ENCODE measurements at places on chromosomes 7 and 10. TPM values are rescaled to one million over a fixed set of nuclear protein-coding genes. Genes with fewer than 3 reads are reported as not detected.

XRCC2 gene
- total RNA-seq, result 0.48 TPM

ZWINT gene
- total RNA-seq, result 3.0 TPM

DNA sequence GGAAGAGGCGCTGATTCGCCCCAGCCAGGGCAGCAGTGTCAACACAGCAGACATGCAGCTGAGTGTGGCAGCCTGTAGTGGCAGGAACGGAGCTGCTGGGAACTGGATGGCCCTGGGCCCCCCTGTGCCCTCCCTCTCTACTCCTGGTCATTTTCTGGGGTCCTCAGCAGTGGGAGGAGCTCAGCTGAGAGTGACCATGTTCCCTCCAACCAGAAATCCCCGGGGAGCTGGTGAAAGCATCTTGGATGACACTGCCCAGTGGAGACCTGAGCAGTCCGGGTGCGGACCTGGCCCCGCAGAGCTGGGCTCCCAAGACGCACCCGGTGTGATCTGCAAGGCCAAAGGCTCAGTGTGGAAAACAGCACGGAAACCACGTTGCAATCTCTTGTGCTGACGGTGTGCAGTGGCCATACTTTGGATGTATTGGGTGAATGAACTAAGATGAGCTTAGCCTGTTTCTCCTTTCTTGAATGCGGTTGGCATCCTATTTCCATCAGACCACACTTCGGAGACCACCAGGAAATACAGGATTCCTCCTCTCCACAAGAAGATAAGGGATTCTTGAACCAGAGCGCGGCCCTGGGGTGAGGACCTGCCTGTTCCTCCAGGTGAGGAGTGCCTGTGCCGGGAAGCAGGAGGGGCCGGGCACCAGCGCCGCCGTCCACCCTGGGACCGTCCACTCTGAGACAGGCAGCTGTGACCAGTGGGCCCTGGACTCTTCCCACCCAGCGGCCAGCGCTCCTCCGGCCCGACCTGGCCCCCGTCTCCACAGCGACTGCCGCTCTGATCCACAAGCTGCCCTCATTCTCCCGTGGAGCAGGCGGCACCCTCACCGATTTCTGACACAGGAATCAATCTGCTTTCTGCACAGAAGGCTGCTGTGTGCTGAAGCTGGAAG is 93.5 kb upstream of the DIP2C start:
- H3K4me3 ChIP-seq, result no peak overlapping the region
- no peak for DNase-seq
- no peak overlapping the region for H3K27ac ChIP-seq
- no peaks in the 10 kb centered on the region for H3K27me3 ChIP-seq
- no peaks in the 10 kb centered on the region for H3K36me3 ChIP-seq
- no peaks in the 10 kb centered on the region for H3K4me1 ChIP-seq

DNA sequence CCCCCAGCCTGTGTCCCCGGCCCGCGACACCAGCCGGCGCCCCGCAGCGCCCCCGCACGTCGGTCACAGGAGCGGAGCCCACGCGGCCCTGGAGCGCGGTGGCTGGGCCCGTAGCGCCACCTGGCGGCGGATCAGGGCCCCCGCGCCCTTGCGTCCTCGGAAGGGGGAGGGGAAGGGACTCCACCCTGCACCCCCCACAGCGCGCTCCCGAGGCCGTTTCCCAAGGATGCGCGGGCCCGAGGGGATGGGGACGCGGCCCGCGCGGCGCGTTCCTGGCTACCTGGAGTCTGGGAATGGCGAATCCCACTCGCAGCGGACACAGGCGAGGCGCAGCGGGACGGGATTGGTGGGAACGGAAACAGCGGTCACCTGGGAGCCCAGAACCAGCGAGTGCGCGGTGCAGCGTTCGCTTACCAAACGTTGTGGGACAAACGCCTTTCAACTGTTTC is 23.8 kb upstream of the MKI67 start:
- H3K36me3 ChIP-seq, result no peaks in the 10 kb centered on the region
- no peak overlapping the region for H3K27ac ChIP-seq

GRCh38 chr7:120806669-120807068 is 51.3 kb downstream of the TSPAN12 start:
- no peaks in the 10 kb centered on the region for H3K36me3 ChIP-seq
- no peaks in the 10 kb centered on the region for H3K4me1 ChIP-seq
- no peak for DNase-seq
- no peak overlapping the region for H3K27ac ChIP-seq
- H3K27me3 ChIP-seq, result no peaks in the 10 kb centered on the region
- H3K4me3 ChIP-seq, result no peak overlapping the region

DNA sequence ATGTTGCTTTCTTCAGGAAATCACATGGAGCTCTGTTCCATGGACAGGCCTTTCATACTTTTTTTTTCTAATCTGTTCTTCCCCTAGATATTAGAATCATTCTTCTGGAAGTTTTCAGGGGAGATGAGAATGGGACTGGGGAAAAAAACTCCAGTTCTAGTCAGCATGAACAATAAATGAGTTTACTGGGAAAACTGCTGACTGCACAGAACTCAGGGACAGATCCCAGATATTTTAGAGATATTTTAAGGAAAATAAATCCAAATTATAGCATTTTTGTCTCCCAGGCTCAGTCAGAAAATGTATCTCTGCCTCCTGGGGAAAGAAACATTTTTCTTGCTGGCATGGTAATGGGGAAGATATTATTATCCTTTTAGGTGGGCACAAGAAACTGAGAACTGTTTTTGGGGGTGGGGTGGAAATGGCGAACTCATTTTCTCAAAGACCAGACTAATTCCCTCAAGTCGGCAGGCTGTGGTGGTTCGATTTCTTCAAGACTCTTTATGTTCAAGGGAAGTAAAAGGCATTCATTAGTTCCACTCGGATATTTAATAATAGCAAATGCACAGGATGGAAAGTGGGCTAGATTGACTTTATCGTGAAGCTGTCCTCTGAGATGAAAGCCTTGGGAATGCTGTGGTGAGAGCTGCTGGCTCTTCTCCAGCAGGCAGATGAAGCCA is 157.5 kb downstream of the ADRA2A start:
- H3K36me3 ChIP-seq, result no peaks in the 10 kb centered on the region
- H3K27ac ChIP-seq, result no peak overlapping the region
- no peaks in the 10 kb centered on the region for H3K27me3 ChIP-seq
- H3K4me3 ChIP-seq, result no peak overlapping the region
- no peak for DNase-seq

DNA sequence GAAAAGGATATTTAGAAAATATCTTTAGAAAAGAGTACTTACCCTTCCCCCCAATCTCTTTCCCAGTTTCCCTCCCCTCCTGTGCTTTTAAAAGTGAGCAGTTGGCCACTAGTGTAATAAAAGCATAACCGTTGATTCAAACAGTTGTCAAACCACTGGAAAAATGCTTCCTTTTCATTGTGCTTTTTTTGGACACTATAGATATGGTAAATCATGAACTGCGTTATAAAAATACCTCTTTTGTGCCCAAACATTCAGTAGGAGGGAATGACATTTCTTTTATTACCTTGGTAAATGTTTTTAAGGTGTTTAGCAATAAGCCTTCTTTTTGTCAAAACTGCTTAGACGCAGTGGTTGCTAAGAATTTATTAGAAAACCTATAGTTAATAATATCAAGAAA is 232.4 kb downstream of the SLC25A13 start:
- no peak overlapping the region for H3K27ac ChIP-seq
- no peak for DNase-seq
- no peaks in the 10 kb centered on the region for H3K27me3 ChIP-seq
- H3K4me3 ChIP-seq, result no peak overlapping the region
- H3K4me1 ChIP-seq, result no peaks in the 10 kb centered on the region
- H3K36me3 ChIP-seq, result no peaks in the 10 kb centered on the region

DNA sequence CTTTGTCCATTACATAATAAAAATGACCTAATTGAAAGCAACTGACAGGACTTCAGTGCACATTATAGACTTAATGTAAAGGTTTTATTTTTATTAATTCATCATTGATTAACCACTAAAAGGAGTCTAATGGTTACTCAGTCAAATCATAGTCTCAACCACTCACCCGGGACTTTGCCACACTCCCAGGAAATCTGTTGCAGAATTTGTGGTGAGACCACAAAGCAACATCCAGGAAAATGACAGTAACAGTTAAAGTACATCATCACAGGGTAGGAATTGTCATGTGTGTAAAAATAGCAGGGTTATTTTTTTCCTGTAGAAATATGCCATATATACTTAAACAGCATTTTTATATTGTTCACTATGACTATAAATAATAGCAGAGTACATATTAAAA is 6.3 kb upstream of the HGF start:
- no peaks in the 10 kb centered on the region for H3K36me3 ChIP-seq
- H3K27ac ChIP-seq, result no peak overlapping the region
- DNase-seq, result no peak
- no peak overlapping the region for H3K4me3 ChIP-seq
- no peaks in the 10 kb centered on the region for H3K4me1 ChIP-seq

CALD1 gene
- total RNA-seq, result 252 TPM

- no peak for DNase-seq
- H3K27ac ChIP-seq, result no peak overlapping the region
- H3K4me3 ChIP-seq, result no peak overlapping the region
Observed at GRCh38 chr7:68146983-68147382, 1150.3 kb downstream of the TYW1 start.

TRPV6 gene
- total RNA-seq, result under 0.01 TPM

ACTL6B gene
- not detected for total RNA-seq

DNA sequence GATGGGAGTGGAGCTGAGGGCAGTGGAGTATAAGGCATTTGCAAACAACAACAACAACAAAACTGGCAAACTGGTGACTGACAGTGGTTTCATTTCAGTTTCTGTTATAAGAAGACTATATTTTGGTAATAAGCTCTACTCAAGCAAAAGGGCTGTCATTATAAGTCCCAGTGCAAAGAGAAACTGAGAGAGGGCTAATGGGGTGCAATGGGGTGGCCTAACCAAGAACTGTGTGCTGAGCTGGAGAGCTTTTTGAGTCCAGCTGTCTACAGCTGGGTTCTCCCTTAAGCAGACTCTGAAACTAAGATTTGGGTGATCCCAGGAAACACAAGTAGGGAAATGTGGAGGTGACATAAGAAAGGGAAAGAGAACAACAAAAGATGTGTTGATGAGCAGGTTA is 439.3 kb downstream of the ADRA2A start:
- no peak for DNase-seq
- H3K36me3 ChIP-seq, result no peaks in the 10 kb centered on the region
- no peaks in the 10 kb centered on the region for H3K4me1 ChIP-seq
- H3K4me3 ChIP-seq, result no peak overlapping the region
- no peak overlapping the region for H3K27ac ChIP-seq

SPDYE2B gene
- total RNA-seq, result not detected

GRCh38 chr7:90595801-90596670 is at the start of gene CDK14:
Gene CDK14, plus strand, starts transcription at chr7:90596321. Its CDS starts 307 bp downstream, at chr7:90596628.
- H3K27ac ChIP-seq, result peak within 1 kb of the TSS; percentile 93
- no peaks in the 10 kb centered on the region for H3K4me1 ChIP-seq
- H3K27me3 ChIP-seq, result no peaks in the 10 kb centered on the region
- peak; percentile 74 for DNase-seq
- peak within 1 kb of the TSS; percentile 71 for H3K4me3 ChIP-seq

- no peaks in the 10 kb centered on the region for H3K4me1 ChIP-seq
- no peaks in the 10 kb centered on the region for H3K27me3 ChIP-seq
- peaks cover 3% of the 10 kb centered on the region for H3K36me3 ChIP-seq
- no peak overlapping the region for H3K4me3 ChIP-seq
- no peak overlapping the region for H3K27ac ChIP-seq
Observed at GRCh38 chr7:139634087-139634486, 110.6 kb downstream of the CLEC2L start.

NPY4R2 gene
- total RNA-seq, result not detected

DNA sequence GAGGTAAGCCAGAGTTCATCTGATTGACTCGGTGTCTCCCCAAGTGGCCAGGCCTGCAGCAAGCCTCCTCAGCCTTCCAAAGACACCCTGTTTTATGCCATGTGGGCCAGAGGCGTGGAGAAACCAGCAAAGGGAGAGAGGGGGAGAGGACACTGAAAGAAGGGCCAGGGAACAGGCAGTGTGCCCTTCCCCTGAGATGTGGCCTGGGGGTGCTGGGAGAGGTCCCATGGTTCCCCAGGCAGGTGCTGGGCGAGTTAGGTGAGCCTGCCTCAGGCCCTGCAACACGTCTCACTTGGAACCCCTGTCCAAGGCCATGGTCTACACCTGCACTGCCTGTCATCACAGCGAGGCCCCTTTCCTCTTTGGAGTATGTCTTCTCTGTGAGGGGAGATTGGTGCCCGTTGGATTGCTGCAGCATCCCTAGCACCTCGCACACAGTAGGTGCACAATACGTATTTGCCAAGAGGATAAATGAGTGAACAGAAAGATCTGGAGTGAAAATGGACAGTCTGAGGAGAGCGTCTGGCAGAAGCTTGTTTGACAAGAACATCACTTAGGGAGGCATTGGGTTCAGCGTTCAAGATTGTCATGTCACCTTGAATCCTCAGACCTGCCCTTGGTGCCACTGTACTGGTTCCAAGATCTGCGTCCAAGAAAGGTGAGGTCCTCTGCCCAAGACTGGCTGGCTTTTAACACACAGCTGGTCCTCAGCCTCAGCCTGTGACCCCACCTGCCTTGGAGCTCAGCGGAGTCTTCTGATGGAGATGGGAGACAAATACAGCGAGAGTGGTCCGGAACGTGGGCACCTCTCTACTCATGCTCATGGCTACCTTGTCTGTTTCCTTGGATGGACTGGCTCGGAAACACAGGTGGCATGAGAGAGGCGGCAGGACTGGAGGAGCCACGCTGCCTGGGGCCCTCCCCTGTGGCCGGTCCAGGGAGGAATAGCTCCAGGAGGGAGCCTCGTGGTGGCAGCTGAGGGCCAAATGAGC is 39.8 kb upstream of the NUB1 start:
- H3K4me1 ChIP-seq, result no peaks in the 10 kb centered on the region
- DNase-seq, result no peak
- H3K36me3 ChIP-seq, result no peaks in the 10 kb centered on the region
- no peak overlapping the region for H3K4me3 ChIP-seq
- no peak overlapping the region for H3K27ac ChIP-seq

Data from breast epithelium (tissue), 4 donors.